ENCODE measurements at places on chromosomes 7 and 10.

GRCh38 chr7:30973791-30974604 lies 10.2 kb downstream of the GHRHR start:
- no peak for DNase-seq

GRCh38 chr7:129401967-129402860 lies 32.0 kb upstream of the STRIP2 start:
- DNase-seq, result peak; percentile 18

GRCh38 chr7:158386866-158387545 lies 200.6 kb downstream of the PTPRN2 start:
- no peak for DNase-seq

DNA sequence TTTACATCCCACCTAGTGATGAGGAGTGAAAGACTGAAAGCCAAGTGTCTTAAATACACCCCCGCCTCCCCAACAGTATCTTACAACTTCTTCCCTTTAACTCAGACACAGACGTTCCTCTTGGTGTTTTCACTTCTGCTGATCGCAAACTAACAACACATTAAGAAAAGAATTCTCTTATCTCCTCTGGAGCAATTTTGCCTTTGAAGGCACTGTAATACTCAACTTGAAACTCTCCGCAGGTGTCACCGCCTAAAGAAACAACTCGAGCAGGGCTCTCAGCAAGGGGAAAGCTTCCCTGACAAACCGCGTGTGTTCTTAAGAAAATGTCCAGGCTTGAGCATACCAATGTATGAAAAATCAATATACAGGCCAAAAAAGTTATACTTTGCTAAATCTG lies 452 bp downstream of the SEMA3C start:
- peak; percentile 26 for DNase-seq

DNA sequence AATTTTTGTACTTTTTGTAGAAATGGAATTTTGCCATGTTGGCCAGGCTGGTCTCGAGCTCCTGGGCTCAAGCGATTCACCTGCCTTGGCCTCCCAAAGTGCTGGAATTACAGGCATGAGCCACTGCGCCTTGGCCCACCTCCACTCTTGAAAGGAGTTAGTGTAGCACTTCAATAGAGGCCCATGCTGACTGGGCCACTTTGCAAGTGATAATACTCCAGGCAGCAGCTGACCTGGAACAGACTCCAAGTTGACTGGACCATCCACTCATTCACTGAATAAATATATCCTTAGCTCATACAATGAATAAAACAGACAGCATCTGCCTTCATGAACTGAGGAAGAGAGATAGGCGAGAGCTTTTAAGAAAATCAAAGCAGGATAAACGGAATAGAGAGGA lies 14.7 kb downstream of the CPVL start:
- DNase-seq, result no peak

DNA sequence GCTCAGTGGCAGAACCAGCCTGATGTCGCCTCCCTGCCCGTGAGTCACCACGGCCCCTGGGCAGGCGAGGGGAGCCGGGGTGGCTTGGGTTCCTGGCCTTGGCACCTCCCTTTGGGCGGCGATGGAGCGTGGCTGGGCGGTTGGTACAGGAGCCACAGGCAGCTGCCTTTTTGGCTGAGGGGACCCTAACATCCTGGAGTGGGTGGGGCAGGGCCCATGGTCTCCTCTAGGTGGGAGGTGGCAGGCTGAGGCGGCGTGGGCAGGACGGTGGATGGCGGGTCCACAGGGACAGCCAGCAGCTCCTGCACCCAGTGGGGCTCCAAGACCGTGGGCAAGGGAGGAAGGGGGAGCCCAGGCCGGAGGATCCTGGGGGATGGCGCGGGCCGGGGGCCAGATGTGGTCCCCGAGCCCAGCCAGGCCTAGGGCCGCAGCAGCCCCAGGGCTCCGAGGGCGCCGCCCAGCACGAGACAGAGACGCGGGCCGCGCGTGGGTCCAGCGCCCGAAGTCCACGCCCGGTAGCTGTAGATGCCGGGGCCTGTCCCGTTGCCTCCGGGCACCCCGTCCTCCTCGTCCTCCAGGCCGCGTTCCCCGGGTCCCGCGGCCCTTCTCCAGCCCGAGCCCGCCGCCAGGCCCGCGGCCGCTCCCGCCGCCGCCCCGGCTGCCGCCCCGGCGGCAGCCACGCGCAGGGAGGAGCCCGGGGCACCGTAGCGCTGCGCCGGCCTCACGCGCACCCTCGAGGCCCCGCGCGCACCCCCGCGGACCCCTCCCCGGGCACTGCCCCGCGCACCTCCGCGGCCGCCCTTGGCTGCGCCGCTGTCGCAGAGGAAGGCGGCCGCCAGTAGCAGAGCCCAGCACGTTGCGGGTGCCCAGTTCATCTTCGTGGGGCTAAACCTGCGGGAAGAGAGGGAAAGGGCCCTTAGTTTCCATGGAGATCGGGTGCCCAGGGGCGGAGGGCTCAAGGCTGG lies 1.3 kb downstream of the SPRN start:
- DNase-seq, result no peak

- no peak for DNase-seq
Observed at GRCh38 chr7:101915000-101915399, 97.6 kb downstream of the CUX1 start.

DNA sequence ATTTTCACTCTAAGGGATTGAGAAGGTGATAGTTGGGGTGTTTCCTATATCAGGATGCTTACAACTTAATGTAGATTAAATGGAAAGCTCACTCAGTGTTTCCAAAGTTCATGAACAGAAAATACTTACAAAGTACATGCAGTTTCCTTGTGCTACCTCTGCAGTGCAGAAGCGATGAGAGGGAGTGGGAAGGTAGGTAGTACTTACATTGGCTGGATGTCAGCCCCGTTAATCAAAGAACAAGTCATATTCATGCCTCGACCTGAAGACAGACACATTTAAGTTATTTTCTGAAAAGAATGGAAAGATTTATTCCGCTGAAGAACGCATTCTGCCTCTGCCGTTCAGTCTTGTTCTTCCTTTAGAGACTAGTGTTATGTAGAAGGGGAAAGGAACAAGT lies 93.1 kb downstream of the ZMYND11 start:
- no peak for DNase-seq

- DNase-seq, result no peak
Observed at GRCh38 chr10:15046626-15047025, 2.9 kb downstream of the OLAH start.

GRCh38 chr7:1944619-1945210 lies 274.6 kb downstream of the ELFN1 start:
- no peak for DNase-seq

DNA sequence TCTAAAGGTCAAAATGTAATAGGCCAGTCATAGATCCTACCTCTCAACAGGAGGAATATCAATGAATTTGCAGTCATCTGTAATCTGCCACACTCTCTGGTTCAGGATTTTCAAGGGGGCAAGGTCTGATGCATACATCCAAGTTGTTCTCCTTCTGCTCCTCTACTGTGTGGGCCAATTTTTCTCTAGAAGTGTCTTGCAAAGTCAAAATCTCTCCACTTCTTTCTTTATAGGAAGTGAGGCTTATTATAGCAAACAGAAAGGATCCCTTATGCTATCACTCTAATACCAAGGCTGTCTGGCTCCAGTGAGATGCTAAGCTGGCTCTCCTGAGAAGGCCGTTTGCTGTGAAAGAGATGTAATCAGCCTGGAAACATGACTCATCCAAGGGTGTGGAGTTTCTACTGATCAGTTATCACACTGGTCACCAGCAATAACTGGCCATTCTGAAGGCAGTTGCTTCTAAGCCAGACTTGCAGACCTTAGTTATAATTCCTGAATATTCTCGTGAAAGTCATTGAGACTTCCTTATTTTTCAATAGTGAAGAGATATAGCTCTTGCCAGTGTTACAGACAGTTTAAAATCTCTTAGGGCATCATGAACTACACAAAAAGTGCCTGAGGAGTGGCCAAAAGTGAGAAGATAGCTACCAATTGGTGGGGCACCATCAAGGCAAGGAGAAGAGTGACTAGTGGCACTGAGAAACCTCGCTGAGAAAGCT lies 43.2 kb upstream of the LRGUK start:
- no peak for DNase-seq

GRCh38 chr7:105734233-105734632 lies 142.2 kb downstream of the ATXN7L1 start:
- DNase-seq, result no peak

DNA sequence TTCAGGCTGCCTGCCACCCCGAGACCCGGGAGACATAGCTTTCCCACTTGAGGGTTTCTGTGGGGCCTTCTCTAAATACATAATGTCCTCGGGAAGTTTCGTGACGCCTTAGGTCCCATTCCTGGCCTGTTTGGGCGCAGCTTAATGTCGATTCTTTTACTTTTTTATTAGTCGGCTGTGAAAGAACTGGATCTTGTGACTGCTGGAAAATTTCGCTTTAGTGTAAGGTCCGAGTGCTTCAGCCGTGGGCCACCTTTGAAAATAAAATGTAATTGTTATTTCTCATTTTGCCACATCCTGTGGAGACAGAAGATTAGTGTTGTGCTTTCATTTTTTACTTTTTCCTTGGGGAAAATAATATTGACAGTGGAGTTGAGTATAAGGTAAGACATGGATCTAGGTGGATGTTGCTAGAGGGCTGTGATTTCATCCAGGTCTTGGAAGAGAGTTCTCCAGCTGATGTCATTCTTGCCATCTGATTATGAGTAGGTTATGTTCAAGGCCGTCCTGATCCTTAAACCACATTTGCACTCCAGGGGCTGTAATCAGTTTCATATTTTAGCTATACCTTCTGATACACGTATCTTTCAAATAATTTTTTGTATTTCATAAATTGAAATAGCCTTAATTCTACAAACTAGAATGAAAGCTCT lies 830 bp downstream of the RAB18 start:
- DNase-seq, result no peak

DNA sequence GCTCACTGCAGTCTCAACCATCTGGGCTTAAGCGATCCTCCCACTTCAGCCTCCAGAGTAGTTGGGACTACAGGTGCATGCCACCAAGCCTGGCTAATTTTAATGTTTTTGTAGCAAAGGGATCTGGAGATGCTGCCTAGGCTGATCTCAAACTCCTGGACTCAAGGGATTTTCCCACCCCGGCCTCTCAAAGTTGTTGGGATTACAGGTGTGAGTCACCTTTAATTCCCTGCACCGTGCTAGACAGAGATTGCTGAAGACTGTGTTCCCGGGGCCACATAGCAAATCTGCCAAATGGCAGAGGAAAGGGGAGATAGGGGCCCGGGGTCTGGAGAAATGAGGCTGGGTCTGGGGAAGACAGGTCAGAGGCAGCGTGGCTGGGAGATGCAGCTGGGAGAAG lies 20.6 kb upstream of the PSMG3 start:
- DNase-seq, result no peak

GRCh38 chr10:34305189-34305588 lies 509.9 kb downstream of the PARD3 start:
- DNase-seq, result no peak

DNA sequence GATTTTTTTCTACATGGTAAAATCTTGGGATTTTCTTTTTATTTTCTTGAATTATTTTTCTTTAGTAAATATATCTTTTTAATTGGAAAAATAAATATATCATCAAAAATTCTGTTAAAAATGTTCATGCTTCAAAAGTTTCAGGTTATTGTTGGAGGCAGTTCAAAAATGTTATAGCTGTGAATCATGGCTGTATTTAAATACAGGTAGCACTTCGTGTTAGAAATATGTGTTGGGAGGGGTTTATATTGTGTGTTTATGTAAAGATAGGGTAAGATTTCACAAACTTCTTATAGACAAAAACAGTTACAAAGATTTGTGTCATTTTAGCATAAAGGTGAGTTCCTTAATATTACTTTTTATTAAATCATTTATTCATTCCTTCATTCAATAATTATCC lies 60.4 kb downstream of the HDAC9 start:
- no peak for DNase-seq

GRCh38 chr7:44275146-44275545 lies 50.2 kb downstream of the CAMK2B start:
- no peak for DNase-seq

DNA sequence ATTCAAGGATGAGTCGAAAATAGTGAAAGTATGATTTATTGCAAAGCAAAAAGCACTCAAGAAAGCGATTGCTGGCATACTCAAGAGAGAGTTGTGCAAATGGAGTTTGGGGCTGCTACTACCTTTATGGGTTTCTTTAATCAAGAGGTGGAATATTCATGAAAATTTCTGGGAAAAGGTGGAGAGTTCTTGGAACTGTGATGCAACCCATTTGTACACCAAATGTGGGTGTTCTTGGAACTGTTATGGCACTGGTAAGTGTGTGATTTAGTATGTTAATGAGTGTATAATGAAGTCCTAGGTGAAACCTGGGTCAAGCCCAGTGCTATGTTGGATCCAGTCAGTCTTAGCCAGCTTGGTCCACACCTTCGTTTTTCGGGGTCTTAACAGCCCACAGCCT lies 3.4 kb upstream of the VOPP1 start:
- DNase-seq, result no peak

DNA sequence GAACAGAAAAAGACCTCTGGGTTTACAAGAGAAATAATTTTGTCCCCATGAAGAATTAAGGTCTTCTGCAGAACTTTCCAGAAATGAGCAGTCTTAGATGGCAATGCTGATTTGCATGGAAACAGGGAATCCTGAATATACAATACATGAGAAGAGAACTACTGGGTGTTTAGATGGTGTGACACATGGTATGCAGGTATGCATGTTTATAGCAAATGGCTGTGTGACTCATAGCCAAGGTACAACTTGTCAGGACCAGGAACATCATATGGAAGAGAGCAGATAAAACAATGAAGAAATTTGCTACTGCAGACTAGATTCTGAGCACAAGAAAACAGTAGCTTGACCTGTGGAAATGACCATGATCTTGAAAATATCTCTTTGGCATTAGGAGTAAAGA lies 907.8 kb downstream of the GATA3 start:
- no peak for DNase-seq

DNA sequence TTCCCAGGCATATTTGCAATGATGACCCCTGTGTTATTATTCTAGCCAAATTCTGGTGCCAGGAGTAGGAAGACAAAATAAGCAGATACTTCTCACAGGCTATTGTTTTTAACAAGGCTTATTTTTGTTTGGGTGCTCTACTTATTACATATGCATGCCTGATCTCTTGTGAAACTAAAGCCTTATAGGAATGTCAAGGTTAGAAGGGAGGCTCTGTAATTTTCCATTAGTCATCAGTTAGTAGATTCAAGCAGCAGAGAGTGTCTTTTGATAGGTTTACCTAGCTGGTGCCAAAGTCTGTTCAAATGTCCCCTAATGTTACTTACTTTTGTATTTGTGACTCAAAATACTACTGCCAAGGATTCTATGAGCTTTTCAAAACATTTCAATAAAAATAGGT lies 11.7 kb upstream of the TMEM106B start:
- DNase-seq, result no peak

DNA sequence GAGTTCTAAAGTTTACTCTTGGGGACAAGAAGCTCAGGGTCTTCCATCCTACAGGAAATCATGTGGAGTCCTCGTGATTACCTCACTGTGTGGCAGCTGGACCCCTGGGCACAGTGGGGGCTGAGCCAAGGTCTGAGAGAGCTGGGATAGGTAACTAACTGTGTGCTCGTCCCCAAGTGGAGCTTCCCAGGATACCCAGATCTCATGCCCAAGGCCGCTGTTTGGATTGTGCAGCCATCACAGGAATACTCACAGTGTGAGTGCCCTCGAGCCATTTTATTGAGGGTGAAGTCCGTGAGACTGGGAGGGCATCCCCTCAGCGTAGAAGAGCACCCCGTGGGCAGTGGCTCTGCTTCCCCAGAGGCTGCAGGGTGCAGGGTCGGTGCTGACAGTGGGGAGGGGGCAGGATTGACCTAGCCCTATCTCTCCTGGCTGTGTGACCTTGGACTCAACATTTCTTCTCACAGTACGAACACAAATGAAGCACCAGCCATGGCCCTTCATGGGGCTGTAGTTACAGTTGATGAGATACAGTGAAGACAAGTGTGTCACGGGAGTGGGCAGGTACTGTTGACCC lies 69.6 kb upstream of the LEP start:
- no peak for DNase-seq

GRCh38 chr7:29281782-29282541 lies 87.4 kb downstream of the CHN2 start:
- no peak for DNase-seq

Measured in KBM-7 (cell line).